ENCODE measurements at places on chromosomes 12 and 14. TPM values are rescaled to one million over a fixed set of nuclear protein-coding genes. Genes with fewer than 3 reads are reported as not detected.

DNA sequence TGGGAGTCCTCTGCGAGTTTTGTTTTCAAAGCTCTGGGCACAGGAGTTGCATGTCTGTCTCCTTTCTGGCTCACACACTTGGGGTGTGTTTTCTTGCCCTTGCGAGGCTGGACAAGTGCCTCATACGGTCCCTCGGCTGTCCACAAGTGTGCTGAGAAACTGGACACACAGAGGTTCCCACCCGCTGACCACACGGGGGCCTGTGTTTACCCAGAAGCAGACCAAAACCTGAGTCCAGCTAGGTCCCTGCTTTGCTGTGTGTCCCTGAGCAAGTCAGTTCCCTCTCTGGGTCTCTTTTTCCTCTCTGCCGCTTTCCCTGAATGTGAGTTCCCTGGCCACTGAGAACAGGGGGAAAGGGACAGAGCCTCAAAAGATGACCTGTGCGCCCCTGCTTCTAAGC lies 678 bp upstream of the OAS2 start:
- no peaks in the 10 kb centered on the region for H3K4me1 ChIP-seq
- peak overlapping the region; percentile 65 for H3K27ac ChIP-seq
- peak overlapping the region; percentile 61 for H3K4me3 ChIP-seq
- no peak for DNase-seq
- H3K36me3 ChIP-seq: no peaks in the 10 kb centered on the region
- H3K27me3 ChIP-seq: no peaks in the 10 kb centered on the region

DNA sequence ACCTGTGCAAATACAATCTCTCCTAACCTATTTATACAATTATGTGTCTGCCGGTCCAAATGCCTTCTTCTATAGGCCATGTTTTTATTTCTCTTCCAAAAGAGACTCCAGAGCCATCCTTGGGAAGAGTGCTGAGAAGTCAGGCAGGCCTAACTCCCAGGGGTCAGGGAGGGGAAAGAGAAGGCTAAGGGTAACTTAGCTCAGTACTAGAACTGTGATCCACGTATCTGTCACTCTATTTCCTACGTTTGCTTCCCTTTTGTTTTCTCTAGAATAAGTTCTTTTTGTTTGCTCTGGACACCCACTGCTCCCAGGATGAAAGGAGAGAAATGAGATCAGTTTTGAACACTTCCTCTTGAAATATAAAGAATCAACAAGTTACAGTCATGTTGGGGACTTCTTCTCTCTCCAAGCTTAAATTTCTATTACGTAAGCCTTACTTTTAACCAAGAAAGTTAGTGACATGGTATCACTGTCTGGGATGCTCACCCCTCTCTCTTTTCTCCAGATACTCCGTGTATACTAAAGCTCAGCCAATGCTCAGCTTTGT lies 79.2 kb downstream of the DAD1 start:
- no peaks in the 10 kb centered on the region for H3K36me3 ChIP-seq
- peaks cover 17% of the 10 kb centered on the region for H3K4me1 ChIP-seq
- H3K27ac ChIP-seq: no peak overlapping the region
- H3K27me3 ChIP-seq: no peaks in the 10 kb centered on the region
- no peak for DNase-seq
- H3K4me3 ChIP-seq: no peak overlapping the region

- no peak overlapping the region for H3K27ac ChIP-seq
- no peaks in the 10 kb centered on the region for H3K27me3 ChIP-seq
- peaks cover 31% of the 10 kb centered on the region for H3K4me1 ChIP-seq
- no peak for DNase-seq
- H3K36me3 ChIP-seq: no peaks in the 10 kb centered on the region
- H3K4me3 ChIP-seq: no peak overlapping the region
Measured at GRCh38 chr14:61219673-61220072, 61.5 kb downstream of the TMEM30B start.

- no peaks in the 10 kb centered on the region for H3K27me3 ChIP-seq
- no peaks in the 10 kb centered on the region for H3K4me1 ChIP-seq
- no peak overlapping the region for H3K4me3 ChIP-seq
- no peak for DNase-seq
Measured at GRCh38 chr12:91021076-91021475, 16.3 kb upstream of the EPYC start.

GRCh38 chr12:46487567-46488131 lies 115.1 kb upstream of the SLC38A2 start:
- H3K27me3 ChIP-seq: no peaks in the 10 kb centered on the region
- no peak for DNase-seq
- no peak overlapping the region for H3K4me3 ChIP-seq
- H3K27ac ChIP-seq: no peak overlapping the region
- peaks cover 31% of the 10 kb centered on the region for H3K4me1 ChIP-seq

DNA sequence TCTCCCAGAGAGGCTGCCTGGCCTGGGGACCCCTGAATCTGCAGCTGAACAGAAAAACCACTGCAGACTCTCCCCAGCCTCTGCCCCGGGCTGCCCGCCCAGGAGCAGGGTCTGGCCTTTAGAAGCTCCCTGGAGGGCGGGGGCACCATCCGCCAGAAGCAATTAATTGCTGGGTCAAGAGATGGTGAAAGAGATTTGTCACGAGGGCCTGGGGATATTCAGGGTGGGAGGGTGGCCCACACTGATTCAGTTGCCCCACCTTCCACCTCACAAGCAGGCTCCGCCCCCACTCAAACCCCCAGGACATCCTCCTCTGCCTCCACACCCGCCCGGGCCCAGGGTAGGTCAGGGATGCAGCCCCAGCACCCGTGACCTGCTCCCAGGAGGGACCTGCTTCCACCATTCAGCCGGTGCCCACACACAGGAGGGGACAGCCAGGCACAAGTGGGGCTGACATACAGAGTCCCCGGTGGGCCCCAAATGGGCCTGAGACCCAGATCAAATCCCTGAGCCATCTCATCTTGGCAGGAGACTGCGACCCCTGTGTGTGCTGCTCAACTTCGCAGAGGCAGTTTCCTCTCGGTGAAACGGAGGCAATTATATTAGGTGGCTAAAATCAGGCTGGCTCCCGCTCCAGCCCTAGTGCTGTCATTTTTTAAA lies 23.0 kb downstream of the NCOR2 start:
- no peak overlapping the region for H3K27ac ChIP-seq
- H3K36me3 ChIP-seq: no peaks in the 10 kb centered on the region
- DNase-seq: no peak
- no peaks in the 10 kb centered on the region for H3K27me3 ChIP-seq
- H3K4me1 ChIP-seq: peaks cover 35% of the 10 kb centered on the region
- H3K4me3 ChIP-seq: no peak overlapping the region

DNA sequence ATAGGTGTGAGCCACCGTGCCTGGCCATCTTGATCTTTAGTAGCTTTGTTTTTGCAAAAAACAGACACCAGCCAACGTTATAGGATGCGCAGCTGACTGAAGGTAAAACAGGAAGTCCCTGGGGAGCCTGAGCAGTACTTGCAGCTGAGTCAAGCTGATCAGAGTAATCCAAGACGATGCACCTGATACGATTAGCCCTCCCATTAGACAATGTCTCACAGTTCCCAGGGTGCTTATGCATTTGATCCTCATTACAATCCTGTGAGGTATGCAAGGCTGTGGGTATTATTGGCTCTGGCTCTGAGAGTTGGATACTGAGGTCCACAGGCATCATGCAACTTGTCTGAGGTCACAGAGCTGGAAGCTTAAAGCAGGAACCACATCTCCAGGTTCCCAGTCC lies 8.1 kb downstream of the KRT18 start:
- no peaks in the 10 kb centered on the region for H3K27me3 ChIP-seq
- no peaks in the 10 kb centered on the region for H3K36me3 ChIP-seq
- H3K4me3 ChIP-seq: no peak overlapping the region
- DNase-seq: no peak
- no peaks in the 10 kb centered on the region for H3K4me1 ChIP-seq
- H3K27ac ChIP-seq: no peak overlapping the region

GRCh38 chr14:68514608-68515194 lies 278.2 kb downstream of the ZFP36L1 start:
- H3K4me3 ChIP-seq: no peak overlapping the region
- H3K4me1 ChIP-seq: peaks cover 22% of the 10 kb centered on the region
- H3K36me3 ChIP-seq: no peaks in the 10 kb centered on the region
- no peaks in the 10 kb centered on the region for H3K27me3 ChIP-seq
- H3K27ac ChIP-seq: no peak overlapping the region

DNA sequence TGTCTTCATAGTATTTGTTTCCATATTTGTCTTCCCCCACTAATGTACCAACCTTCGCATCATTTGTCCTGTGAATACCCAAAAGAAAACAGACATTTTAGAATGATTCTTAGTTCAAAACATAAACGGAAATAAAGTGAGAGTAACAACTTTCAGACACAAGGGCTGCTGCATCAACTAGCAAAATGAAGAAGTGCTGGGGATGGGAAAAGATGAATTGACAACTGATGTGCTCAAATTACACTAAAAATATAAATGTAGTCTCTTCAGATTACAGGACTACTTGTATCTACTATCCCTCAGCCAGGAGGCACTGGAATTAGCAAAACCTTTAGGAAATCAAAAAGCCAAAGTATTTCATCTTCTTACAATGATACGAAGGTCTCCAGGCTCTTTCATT lies 743 bp downstream of the NDUFA12 start:
- no peaks in the 10 kb centered on the region for H3K27me3 ChIP-seq
- H3K4me3 ChIP-seq: peak overlapping the region; percentile 94
- no peaks in the 10 kb centered on the region for H3K36me3 ChIP-seq
- H3K27ac ChIP-seq: peak overlapping the region; percentile 79

DNA sequence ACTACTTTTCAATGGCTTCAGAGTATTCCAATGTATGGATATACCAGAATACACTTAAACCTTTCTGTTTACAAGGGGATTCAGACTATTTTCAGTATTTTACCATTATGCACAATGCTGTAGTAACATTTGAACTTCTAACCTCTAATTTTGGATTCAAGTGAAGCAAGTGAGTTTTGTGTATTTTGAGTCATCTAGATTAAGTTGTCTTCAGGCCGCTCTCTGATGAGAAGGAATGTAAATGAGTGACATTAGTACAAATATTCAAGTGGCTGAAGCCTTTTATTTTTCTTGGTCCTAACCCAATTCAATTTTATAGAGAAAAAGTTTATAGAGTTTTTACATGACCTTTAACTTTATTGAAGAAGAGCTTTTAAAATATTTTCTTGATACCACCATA lies 125.6 kb downstream of the PDE3A start:
- no peak overlapping the region for H3K4me3 ChIP-seq
- no peak for DNase-seq
- H3K36me3 ChIP-seq: no peaks in the 10 kb centered on the region
- H3K27ac ChIP-seq: no peak overlapping the region
- no peaks in the 10 kb centered on the region for H3K27me3 ChIP-seq

- no peak overlapping the region for H3K4me3 ChIP-seq
- H3K27me3 ChIP-seq: no peaks in the 10 kb centered on the region
- no peaks in the 10 kb centered on the region for H3K4me1 ChIP-seq
- DNase-seq: no peak
- H3K27ac ChIP-seq: no peak overlapping the region
- H3K36me3 ChIP-seq: peaks cover 8% of the 10 kb centered on the region
Measured at GRCh38 chr14:23935158-23935557, 18.4 kb upstream of the DHRS4 start.

GRCh38 chr14:71262441-71262840 lies 355.2 kb downstream of the PCNX1 start:
- no peak overlapping the region for H3K27ac ChIP-seq
- H3K36me3 ChIP-seq: no peaks in the 10 kb centered on the region
- DNase-seq: no peak
- no peak overlapping the region for H3K4me3 ChIP-seq
- no peaks in the 10 kb centered on the region for H3K4me1 ChIP-seq

DNA sequence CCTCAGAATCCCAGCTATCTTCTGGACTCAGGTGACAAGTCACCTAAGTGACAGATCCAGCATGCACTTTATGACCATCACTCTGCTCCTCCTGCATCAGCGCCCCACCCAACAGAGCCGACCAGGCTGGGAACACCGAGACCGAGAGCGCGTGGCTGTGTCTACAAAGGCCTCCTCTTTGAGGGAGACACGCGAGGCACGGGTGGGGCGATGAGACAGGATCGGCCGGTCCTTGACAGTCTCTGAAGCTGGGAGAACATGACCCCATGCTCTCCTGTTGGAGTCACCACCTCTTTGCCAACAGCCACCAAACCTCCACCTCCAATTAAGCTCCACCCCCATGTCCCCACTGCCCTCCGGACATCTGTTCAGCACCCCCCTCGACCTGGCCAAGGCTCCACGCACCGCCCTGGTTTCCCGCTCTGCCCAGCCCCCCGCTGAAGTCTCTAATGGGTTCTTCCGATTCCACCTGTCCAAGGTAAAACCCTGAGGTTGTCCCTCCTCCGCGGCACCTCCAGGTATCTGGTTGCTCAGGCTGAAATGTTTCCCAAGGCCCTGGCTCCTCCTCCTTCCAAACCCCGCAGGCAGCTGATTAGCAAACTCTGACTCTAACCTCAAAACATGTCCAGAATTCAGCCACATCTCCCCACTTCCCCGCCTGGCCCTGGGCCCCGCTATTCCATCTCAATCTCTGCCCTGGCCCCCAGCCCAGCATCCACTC lies 31.5 kb downstream of the HSP90AA1 start:
- no peaks in the 10 kb centered on the region for H3K36me3 ChIP-seq
- no peak for DNase-seq
- peaks cover 5% of the 10 kb centered on the region for H3K4me1 ChIP-seq
- H3K4me3 ChIP-seq: no peak overlapping the region

DNA sequence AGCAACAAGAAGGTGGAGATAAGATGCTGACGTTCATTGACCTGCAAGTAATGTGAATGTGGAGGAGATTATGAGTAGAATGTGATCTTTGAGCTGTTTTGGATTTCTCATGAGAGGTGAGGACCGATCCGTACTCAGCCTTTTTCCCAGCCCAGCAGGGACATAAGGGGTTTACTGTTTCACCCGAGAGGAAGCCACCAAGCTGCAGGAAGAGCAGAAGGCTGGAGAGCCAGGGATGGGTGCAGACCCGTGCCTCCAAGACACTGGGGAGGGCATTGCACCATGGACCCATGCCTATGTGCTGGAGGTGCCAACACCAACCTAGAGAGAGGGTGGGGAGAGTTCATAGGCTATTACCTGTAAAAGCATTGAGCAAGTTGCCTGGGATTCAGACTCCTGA lies 206.0 kb upstream of the DIO3 start:
- no peak for DNase-seq
- no peak overlapping the region for H3K4me3 ChIP-seq
- H3K4me1 ChIP-seq: peaks cover 3% of the 10 kb centered on the region
- H3K27ac ChIP-seq: no peak overlapping the region
- H3K36me3 ChIP-seq: no peaks in the 10 kb centered on the region

DNA sequence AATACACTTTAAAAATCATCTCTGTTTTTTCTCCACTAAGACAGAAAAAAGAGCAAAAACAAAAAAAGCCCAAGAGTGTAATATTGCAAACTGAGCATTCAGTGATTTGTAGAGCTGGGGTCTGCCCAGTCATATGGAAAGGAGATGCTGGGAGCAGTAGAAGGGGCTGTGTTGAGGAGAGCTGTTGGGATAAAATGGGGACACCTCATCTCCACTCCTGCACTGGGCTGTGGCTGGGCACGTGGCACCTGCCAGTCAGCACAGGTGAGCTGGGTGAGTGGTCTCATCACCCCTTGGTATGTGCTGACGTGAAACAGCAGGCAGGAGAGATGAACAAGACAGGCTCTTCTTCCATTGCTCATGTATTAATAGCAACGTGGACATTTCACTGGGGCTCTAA lies 217.4 kb downstream of the C12orf42 start:
- no peaks in the 10 kb centered on the region for H3K36me3 ChIP-seq
- no peak for DNase-seq
- no peaks in the 10 kb centered on the region for H3K27me3 ChIP-seq
- H3K4me3 ChIP-seq: no peak overlapping the region
- no peaks in the 10 kb centered on the region for H3K4me1 ChIP-seq

GRCh38 chr12:52434081-52434733 lies at the start of gene KRT75:
Gene KRT75, minus strand, starts transcription at chr12:52434371. Its CDS starts 67 bp downstream, at chr12:52434304.
- no peaks in the 10 kb centered on the region for H3K4me1 ChIP-seq
- H3K4me3 ChIP-seq: no peak within 1 kb of the TSS
- peaks cover 11% of the 10 kb centered on the region for H3K27me3 ChIP-seq
- no peak for DNase-seq

The BCL2L14 gene
- total RNA-seq: not detected

The KRT71 gene
- not detected for total RNA-seq

The DTX1 gene
- total RNA-seq: 0.92 TPM

The MYH6 gene
- 508 TPM for total RNA-seq

The EFS gene
- 0.31 TPM for total RNA-seq
